ENCODE measurements at places on chromosomes 6 and 20. TPM values are rescaled to one million over a fixed set of nuclear protein-coding genes. Genes with fewer than 3 reads are reported as not detected.
A peak's percentile ranks its signal among the peaks of the same experiment; 100 is the strongest.

The EDN1 gene
- 12.5 TPM for total RNA-seq

The STX7 gene
- 45.7 TPM for total RNA-seq

The TMEM244 gene
- total RNA-seq, result not detected

The ECHDC1 gene
- total RNA-seq, result 64.1 TPM

The MACROD2 gene
- 0.44 TPM for total RNA-seq

The ELOVL4 gene
- 2.4 TPM for total RNA-seq

The RIN2 gene
- total RNA-seq, result 56.6 TPM

The RMND1 gene
- 28.8 TPM for total RNA-seq

The B3GAT2 gene
- not detected for total RNA-seq

DNA sequence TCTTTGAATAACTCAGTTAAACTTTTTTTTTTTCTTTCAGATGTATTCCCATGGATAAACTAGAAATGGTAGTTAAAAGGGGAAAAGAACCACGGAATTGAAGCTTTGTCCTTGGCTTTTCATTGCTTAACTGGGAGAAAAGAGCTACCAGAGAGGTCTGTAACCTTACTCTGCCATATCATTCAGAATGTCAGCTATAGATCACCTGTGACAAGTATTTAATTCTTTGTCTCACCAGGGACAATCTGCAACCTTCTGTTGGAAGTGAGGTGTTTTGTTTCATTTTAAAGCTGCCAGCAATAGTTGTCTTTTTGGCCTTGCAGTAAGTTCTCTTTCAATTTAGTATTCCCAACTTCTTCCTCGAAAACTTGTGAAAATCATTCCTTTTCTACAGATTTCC lies 618.4 kb downstream of the FRK start:
- DNase-seq, result no peak

- peak; percentile 53 for DNase-seq
Observed at GRCh38 chr6:29651413-29652197, 5.3 kb upstream of the MOG start.

- no peak for DNase-seq
Observed at GRCh38 chr6:41331401-41332150, 3.8 kb upstream of the NCR2 start.

DNA sequence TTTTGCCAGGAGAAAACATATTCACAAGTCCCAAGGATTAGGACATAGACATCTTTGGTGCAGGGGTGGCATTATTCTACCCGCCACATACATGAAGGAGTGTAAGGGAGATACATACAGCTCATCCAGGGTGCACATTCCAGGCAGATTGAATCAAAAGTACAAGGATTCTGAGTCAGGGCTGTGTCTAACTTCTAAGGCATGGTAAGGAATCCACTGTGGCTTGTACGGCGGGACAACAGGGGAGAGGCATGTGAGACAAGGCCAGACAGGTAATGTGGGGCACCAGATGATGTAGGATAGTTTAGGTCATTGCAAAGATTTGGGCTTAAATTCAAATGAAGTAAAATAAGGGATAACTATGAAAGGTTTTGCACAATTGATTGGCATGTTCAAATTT lies 780.9 kb downstream of the C6orf118 start:
- DNase-seq, result no peak

DNA sequence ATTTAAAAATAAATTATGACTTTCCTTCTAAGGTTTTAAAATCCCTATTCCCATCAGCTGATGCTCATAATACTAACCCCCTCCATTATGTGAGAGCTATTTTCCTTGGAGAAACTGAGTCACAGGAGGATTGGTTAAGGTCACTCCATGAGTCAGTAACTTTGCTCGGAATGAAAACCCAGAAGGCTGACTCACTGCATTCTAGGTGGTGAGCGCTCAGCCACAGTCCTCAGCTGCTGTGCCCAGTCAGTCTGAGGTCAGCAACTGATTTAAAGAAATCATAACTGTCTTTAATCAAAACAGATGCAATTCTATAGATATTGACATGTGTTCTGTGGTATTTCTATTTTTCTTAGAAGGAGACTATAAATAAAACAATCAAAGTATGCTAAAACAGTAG lies 359.2 kb downstream of the GJA1 start:
- DNase-seq, result peak; percentile 89

DNA sequence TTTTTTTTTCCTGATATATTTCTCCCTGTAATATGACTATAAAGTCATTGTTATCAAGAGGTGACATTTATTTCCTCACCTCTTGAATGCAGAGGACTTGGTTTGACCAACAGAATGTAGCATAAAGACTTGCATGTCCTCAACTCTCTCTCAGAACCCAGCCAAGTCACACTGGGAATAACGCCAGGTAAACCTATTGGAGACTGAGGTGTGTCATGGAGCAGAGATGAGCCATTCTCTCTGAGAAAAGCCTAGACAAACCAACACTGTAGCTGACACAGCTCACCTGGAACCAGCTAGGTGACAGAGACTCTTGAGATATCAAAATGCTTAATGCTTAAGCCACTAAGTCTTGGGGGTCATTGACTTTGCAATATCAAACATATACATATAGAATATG lies 533.6 kb downstream of the HAO1 start:
- DNase-seq, result no peak

DNA sequence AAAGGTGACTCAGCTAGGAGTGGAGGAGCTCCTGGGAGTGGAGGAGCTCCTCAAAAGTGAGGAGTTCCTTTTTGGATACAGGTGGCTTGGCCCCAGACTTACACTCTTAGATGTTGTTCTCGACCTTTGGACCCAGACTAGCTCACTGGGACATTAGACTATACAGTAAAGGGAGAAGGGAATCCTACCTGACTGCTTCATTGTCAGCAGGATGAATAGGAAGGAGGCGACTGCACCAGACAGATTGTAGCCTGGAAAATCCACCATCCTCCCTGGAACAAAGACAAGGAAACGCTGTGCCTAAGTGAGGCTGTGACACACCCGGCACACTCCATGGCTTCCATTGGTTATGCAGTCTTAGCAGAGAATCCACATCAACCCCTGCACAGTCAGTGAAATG lies at the start of gene BTNL2:
Gene BTNL2 (minus strand): TSS at position 325 of the 400 bp plus-strand sequence. CDS start 58 bp downstream, at position 267.
- no peak for DNase-seq

- no peak for DNase-seq
Observed at GRCh38 chr6:152661776-152662175, 24.6 kb upstream of the SYNE1 start.

GRCh38 chr6:32047084-32047478 lies 8.9 kb downstream of the CYP21A2 start:
- peak; percentile 77 for DNase-seq

- peak; percentile 68 for DNase-seq
Observed at GRCh38 chr6:29653452-29654038, 3.3 kb upstream of the MOG start.

GRCh38 chr6:137787016-137787415 lies 80.0 kb upstream of the TNFAIP3 start:
- no peak for DNase-seq

DNA sequence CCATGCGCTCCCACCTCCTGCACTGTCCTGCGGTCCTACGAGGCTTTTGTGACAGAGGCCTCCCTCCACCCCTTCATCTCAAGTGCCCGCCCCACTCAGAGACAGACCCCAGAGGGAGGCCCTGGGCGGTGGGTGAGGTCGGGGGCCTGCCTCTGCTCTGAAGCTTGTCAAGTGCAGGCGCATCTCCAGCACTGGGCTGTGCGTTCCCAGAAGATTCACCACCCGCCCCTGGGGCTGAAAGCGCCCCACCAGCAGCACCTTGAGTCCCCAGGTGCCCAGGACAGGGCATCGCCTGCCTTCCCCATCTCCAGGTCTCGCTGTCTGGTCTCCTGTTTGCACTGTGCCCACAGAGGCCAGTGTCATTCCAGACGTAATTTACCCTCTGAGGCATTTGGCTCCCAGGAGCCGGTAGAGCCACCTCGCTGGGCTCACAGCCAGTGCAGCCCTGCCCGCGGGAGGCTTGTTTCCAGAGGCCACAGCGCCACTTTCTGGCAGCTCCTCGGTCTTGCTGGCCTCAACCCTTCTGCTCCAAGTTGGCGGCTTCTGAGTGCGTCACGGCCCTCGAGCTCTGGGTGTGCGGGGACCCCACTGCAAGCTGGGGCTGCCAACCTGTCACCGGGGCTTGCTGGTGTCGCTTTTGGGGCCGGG lies 191.1 kb downstream of the TAF4 start:
- DNase-seq, result peak; percentile 16

- peak; percentile 59 for DNase-seq
Observed at GRCh38 chr6:111057074-111057752, 30.1 kb upstream of the SLC16A10 start.

DNA sequence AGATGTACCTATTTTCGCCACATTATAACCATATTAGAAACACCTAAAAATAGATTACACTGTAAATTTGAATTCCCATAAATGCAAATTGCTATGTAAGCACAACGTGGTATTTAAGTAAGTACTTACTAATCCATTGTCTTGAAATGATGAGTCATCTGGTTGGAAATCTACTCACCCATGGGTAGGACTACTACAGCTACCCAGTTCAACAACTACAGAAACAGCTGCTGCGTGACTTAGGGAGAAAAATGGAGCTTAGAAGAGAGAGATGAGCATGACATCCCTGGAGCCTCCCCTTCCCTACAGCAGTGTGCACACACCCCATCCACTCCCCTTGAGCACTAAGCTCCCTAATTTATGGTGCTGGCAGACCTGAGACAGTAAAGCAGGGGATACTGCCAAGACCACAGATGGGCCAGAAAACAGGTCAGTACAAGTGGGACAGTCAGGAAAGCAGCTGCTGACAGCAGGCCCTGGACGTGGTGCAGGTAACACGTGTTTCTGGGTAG lies 26.9 kb downstream of the RRAGD start:
- peak; percentile 52 for DNase-seq

- DNase-seq, result no peak
Observed at GRCh38 chr20:49361862-49362660, 84.2 kb upstream of the ZNFX1 start.

DNA sequence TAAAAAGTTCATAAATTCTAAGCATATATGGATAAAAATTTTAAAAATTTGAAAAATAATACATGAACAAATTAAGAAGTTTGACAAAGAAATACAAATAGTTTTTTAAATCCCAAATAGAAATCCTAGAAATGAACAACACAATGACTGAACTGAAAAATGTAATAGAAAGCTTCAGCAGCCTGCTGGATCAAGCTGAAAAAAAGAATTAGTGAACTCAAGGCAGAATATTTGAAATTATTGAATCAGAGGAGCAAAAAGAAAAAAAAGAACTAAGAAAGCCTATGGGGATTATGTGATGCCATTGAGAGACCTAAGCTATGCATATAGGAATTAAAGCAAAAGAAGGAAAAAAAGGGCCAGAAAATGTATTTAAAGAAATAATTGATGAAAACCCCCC lies 39.9 kb upstream of the TFB1M start:
- DNase-seq, result no peak

DNA sequence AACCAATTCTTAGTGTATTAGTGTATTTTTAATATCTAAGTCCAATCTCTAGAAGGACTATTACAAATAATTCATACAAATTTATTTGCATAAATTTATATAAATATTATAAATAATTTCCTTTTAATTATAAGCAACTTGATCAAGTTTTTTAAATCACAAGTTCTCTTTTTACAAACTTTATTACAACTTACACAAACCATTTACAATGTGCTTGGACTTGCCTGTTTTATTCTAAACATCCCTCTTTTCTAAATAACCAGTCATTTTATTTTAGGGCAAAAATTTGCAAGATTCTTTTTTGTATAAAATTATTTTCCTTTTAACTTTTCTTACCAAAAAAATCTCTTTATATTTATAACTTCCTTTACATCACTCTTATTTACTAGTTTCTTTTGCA lies 83.5 kb upstream of the SYNCRIP start:
- peak; percentile 19 for DNase-seq

DNA sequence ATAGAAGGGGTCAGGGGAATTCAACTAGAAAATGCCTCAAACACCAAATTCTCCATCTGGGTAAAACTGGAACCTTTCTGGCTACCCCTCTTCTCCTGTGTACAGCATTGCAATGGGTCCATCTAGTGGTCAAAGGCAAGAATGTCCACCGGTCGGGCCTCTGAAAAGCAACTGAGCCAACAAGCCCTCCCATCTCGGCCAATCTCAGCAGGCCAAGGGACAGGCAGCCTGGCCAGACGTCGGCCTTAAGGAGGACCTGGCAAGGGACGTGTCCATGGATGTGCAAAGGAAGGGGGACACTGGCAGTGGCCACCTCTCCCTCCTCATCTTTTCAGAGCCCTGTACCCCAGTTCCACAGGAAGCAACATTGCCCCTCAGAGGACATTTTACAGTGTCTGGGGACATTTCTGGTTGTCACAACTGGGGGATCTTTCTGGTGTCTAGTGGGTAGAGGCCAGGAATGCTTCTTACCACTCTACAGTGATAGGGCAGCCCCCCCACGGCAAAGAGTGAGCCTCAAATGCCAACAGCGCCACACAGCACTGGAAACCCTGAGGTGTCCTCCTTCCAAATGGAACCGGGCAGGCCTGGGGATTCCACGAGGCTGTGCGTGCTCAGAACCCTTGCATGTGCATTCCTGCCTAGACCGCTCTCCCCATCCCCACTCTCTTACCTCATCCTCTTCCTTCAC lies 99.8 kb upstream of the FOXA2 start:
- peak; percentile 81 for DNase-seq

DNA sequence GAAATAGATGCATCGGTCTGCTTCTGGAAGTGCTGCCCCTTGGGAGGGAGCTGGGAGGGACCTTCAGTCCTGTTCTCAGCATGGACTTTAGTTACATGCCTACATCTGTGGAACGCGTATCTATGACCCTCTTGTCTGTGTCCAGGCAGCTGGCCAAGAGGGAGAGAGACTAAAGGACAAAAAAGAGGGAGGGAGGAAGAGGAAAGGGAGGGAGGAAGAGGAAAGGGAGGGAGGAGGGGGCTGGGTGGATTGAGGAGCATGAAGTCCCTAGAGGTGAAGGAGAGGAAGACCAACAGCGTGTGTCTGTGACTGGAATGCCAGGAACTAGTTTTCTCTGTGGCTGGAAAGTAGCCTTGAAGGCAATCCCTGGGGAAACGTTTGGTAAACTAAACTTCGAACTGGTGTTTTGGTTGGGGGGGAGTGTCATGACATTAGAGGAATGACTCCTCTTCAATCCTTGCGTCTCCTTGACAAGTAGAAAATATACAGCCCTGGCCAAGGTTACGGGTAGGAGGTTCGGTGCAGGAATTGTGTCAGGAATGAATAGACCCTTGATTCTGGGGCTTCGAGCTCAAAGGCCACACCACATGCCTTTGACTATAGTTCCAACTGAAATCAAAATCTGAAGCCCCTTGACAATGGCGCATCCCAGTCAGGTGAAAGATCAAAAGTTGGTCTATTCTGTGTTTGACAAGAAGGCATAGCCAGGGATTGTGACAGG lies 52.0 kb upstream of the PLEKHG1 start:
- no peak for DNase-seq

GRCh38 chr6:82863781-82864180 lies 201.9 kb downstream of the UBE3D start:
- DNase-seq, result no peak

DNA sequence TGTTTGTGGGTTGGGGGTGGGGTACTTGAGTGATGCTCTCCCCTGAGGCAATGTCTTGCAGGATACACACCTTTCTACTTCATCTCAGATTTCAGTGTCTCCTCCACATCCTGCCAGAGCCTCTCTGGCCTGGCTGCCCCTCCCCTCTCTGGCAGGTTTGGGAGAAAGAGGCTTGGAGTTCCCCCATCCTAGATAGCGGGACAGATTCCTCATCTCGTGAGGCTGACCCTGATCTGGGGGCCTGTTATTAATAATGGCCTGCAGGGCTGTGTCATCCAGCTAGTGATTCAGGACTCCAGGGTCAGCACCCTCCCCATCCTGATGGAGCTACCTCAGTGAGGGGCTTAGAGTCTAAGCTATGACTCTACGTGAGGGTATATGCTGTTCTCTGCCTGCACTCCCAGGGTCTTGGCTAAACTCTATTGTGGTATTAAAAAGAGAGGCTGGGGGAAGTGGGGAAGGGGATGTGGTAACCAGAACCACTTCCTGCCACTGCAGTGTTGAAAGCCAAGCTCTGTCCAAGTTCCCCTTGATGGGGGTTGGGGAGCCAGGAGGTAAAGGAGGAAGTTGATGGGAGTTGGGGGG lies 3.7 kb upstream of the MMP9 start:
- peak; percentile 43 for DNase-seq
